ENCODE measurements at places on chromosomes 1 and 21. TPM values are rescaled to one million over a fixed set of nuclear protein-coding genes. Genes with fewer than 3 reads are reported as not detected.

DNA sequence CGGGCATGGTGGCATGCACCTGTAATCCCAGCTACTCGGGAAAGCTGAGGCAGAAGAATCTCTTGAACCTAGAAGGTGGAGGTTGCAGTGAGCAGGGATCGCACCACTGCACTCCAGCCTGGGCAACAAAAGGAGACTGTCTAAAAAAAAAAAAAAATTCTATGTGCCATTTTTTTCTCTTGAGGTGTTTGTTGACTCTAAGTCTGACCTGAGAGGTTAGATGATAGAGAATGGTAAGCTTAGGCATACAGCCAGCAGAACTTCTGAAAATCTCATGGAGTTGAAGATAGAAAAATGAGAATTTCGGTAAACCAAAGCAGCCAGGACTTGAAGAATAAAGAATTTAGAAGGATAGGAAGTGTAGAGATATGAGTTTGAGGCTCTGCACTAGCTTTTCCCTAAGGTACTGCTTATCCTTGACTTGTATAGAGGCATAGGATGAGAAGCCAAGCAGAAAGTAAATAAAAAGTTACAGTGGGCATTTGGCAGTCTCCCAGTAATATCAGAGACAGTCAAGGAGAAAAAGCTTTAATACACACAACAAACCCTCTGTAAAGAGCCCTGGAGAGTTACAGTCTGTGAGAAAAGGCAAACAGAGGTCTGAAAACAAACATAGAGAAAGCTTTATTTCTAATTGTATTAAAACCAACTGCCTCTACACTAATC lies 24.3 kb downstream of the F13B start:
- no peak for DNase-seq

DNA sequence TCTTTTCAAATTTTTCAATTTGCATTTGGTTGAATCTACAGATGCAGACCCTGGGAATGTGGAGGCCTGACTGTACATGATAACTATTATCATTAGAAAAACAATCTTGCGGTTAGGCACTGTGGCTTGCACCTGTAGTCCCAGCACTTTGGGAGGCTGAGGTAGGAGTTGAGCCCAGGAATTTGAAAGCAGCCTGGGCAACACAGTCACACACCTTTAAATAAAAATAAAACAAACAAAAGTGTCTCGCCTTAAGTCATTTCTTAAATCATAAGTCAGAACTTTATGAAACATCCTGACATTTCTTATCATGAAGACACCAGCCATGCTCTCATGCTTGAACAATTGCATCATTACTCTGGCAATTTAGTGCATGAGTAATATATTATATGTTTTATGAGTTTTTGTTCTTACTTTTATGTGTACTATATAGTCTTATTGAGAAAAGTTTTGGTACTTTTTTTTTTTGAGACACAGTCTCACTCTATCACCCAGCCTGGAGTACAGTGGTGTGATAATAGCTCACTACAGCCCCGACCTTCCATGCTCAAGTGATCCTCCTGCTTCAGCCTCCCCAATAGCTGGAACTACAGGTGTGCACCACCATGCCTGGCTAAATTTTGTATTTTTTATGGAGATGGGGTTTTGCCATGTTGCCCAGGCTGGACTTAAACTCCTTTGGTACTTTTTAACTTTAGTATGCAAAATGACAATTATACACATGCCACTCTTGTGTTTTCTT lies 7.8 kb downstream of the TBX19 start:
- no peak for DNase-seq

GRCh38 chr1:2918441-2918840 lies 102.8 kb upstream of the ACTRT2 start:
- DNase-seq = no peak

Gene HFM1
- 0.44 TPM for total RNA-seq

DNA sequence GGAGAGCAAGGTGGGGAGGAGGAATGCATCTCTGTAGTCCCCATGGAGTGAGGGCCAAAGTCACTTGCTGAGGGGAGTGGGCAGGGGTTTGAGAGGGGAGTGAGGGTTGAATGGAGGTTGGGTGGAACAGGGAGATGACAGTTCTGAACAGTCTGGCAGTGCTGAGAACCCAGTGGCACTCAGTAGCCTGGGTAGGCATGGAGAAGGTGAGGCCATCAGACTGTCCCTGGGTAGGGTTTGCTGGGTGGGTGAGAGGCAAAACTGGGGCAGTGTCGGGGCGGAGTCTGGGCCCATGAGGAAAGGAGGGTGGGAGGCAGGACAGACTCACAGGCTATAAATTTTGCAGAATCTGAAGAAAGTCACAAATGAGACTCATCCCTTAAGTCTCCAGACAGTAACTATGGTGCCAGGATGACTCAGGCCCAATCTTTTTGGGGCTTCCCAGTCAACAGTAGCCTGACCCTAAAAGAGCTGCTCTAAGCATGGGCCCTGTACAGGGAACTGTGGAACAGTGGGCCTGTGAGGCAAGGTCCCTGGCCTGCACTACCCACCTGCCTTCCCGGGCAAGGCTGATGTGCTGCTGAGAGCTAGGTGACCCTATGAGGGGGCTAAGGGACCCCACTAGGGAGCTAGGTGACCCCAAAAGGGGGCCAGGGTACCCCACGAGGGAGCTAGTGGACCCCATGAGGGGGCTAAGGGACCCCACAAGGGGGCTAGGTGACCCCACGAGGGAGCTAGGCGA lies 51.0 kb upstream of the DMRTB1 start:
- no peak for DNase-seq

GRCh38 chr1:67639361-67639760 lies 45.6 kb upstream of the GADD45A start:
- no peak for DNase-seq

Gene IL20
- not detected for total RNA-seq

- no peak for DNase-seq
Measured at GRCh38 chr1:221711063-221711577, 30.8 kb downstream of the DUSP10 start.

DNA sequence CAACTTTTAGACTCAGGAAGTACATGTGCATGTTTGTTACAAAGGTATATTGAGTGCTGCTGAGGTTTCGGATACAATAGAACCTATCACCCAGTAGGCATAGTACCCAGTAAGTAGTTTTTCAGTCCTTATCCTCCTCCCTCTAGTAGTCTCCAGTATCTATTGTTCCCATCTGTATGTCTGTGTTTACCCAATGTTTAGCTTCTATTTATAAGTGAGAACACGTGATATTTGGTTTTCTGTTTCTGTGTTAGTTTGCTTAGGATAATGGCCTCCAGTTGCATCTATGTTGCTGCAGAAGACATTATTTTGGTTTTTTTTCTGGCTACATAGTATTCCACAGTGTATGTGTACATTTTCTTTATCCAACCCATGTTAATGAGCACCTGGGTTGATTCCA lies 47.2 kb upstream of the TSNAX start:
- no peak for DNase-seq

Gene TMEM59
- 185 TPM for total RNA-seq

- DNase-seq = no peak
Measured at GRCh38 chr21:38416791-38417190, 81.5 kb downstream of the ERG start.

Gene CCDC181
- 0.41 TPM for total RNA-seq

Gene DIRAS3
- total RNA-seq = 7.9 TPM

All from glomerular endothelial cell (primary cell).